ENCODE measurements at places on chromosomes 3 and 15.

DNA sequence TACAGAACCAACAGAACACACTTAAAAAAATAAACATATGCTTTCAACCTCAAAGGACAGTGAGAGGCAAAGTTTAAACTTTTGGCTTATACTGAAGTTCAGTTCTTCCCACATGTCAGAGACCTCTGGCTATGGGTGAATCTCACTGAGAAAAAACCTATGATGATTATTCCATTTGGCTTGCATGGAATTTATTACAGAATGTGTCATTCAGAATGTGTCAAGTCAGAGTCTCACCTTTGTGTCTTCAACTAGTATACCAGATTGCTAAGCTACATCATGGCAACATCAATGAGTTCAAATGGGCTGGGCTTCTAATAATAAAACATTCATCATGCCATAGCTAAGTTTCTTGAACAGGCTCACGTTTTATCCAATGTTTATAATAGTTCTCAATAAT, 987.0 kb downstream of the NTRK3 start:
- no peak for DNase-seq

GRCh38 chr3:64102147-64102546, 78.9 kb upstream of the PSMD6 start:
- DNase-seq = no peak

DNA sequence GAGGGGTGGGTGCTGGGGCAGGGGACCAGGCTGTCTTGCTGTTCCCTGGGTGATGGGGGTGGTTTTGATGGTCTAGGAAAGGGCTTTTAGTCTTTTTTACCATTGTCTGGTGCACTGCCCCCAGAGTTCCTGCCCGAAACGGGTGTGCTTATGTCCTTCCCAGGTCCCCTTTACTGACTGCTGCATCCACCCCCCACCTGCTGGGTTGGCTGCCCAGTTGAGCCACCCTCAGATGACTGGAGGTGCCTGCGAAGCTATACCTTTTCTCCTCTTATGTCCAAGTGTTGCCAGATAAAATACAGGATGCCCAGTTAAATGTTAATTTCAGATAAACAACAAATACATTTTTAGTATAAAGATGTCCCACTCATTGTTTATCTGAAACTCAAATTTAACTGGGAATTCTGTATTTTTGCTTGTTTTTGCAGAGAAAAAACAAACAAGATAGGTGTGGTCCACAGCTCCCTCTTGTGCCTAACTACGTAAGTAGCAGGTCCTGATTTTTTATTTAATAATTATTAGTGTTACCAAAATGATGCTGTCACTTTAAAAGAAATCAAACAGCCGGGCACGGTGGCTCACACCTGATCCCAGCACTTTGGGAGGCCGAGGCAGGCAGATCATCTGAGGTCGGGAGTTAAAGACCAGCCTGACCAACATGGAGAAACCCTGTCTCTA, 6.1 kb upstream of the RPP14 start:
- DNase-seq = no peak

GRCh38 chr3:182794455-182795388, 1.4 kb downstream of the ATP11B start:
- DNase-seq = no peak

DNA sequence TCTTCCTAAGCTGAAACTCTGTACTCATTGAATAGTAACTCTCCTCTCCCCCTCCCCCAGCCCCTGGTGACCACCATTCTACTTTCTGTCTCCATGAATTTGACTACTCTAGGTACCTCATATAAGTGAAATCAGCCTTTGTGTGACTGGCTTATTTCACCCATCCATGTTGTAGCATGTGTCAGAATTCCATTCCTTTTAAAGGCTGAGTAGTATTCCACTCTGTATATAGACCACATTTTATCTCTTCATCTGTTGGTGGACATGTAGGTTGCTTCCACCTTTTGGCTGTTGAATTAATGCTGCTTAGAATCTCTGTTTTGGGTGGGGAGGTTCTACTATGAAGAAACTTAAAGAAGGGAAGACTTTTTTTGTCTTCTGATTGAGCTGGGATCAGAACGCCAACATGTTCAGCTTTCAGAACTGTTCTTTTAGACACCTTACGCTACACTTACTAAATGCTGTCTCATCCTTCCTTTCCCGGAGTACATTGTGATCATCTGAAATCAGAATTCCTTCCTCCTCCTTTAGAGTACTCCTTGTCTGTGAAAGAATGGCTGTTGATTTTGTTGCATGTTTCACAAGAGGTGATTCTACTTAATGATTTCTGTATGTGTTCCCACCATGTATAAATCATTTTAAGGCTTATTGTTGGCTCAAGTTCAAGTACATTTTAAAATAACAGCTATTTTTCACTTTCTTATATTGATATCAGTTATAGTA, 50.3 kb downstream of the MRPS25 start:
- no peak for DNase-seq

DNA sequence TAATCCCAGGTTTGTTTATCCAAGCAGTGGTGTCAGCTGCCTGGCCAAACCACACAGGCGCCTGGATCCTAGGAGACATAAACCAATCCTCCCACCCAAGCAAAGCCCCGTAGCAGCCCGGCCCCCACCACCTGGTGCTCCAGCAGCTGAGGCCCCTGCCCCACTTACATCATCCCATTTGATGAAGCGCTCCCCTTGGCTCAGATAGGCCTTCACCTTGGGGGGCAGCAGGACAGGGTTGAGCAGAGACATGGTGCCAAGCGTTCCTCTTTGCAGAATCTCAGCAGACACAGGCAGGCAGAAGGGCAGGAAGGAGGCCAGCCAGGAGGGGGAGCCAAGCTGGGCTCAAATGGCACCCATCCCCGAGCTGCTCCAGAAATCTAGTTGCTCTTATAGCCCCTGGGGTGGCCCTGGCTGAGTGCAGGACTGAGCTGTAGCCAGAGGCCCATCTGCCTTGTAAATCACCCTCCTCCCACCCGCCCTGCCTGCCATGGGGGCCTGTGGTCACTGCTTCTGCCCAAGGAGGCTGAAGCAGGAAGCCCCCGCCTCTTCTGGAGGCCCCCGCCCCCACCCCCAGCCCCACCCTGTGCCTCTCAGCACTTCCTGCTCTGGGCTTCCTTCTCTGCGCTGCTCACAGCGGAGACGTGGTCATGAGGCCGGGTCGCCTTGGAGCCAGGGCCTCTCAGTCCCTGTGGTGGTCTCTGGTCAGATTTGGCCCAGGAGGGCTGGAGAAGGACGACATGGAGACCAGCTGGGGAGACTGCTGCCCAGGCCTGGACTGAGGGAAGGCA, at the start of gene PLCB2:
PLCB2 (minus strand) TSS at position 515 of the 791 bp plus-strand sequence; CDS start at position 252, 263 bp downstream.
- DNase-seq = peak; percentile 47

GRCh38 chr3:101816215-101817149, 32.8 kb upstream of the NFKBIZ start:
- no peak for DNase-seq

DNA sequence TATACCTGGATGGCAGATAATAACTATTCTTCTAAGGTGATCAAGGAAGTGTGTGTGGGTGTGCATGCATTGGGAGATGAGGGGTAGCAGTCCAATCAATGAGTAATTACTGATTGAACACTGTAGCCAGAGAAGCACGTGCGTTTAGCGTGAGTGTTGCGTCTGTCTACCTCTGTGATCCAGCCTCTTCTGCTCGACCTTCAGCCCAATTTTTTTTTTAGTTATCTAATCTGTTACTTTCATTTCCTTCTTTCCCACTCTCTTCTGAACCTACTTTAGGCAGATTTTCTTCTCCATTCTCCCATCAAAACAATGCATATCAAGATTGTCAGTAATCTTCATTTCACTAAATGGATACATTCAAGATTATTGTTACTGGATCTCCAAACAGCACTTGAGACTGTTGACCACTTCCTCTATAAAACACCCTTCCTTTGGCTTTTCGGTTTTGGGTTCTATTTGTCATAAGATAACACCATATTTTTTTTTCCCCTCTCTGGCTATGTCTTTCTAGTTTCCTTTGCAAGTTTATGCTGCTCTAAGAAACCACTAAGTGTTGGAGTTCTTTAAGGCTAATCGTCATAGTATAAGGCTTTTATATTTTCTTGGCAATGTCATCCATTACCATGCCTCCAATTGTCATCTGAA, 41.0 kb downstream of the MCTP2 start:
- no peak for DNase-seq

DNA sequence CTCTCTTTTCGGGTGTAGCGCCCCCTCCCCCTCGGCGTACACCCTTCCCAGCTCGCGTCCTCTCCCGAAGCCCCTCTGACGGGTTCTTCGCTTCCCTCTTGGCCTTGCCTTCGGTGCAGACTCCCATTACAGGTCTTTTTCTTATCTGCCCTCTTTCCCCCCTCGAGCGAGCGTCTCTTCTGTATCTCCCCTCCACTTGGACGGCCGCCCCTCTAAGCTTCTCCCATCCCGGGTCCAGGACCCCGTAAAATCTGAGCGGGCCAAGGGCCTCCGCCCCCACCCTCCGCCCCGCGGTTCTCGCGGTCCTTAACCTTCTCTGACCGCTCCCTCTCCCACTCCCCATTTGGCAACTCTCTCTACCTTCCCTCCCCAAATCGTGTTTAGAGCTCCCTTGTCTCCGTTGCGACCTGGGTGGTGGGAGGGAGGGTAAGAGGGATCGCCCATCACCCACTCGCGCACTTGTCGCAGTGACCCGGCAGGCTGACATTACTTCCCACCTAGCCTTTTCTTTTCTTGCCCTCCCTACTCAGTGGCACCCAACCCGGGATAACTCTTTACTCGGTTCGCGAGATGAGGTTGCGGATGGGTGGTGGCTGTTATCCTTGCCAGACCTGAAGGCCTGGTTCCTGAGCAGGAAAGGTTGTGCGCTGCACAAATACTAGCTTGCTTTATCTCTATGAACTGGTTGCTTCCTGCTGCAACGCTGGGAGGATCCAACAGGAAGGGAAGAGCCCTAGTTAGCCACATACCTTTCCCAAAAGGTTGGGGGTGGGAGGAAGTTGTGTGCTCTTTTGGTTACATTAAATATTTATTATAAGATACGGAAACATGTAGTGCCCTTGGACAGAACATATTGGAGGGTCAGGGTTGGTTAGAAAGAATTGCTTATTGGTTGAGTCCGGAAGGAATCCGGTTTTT, 922 bp downstream of the RAB11A start:
- no peak for DNase-seq

DNA sequence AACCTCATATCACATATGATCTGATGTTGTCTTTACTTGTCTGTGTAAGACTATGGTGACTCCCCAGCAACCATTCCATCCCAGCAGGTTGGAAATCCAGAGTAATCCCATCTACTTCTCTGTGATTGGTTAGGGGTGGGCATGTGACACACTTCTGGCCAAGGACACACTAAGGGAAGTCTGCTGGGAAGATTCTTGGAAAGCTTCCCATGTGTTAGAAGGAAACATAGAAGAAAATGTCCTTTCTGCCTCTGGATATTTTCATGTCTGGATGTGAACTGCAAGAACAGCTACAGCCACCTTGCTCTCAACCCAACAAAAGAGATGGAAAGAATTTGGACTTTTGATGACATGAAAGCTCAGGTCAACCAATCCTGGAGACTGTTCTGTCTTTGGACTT, 2.6 kb upstream of the UBE2Q2 start:
- DNase-seq = no peak

- no peak for DNase-seq
Measured at GRCh38 chr15:70284438-70285214, 186.9 kb upstream of the TLE3 start.

- DNase-seq = no peak
Measured at GRCh38 chr15:42544853-42545629, 3.6 kb downstream of the LRRC57 start.

DNA sequence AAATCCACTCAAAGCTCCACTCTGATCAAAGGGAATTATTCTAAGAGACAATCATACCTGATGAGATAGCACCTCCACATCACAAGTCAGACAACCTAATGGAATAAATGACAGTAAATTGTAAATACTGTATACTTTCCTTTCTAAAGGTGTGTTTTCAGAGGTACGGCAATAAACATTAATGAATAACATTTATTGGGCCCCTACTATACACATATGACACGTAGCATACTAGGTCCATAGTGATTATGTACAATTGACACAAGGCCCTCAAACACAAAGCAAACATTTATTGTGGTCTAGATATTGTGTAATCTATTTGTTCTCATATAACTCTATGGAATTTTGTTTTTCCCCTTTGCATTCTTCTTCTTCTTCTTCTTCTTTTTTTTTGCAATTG, 429.8 kb downstream of the FOXP1 start:
- DNase-seq = no peak

- DNase-seq = no peak
Measured at GRCh38 chr15:63864186-63864585, 30.4 kb upstream of the HERC1 start.

DNA sequence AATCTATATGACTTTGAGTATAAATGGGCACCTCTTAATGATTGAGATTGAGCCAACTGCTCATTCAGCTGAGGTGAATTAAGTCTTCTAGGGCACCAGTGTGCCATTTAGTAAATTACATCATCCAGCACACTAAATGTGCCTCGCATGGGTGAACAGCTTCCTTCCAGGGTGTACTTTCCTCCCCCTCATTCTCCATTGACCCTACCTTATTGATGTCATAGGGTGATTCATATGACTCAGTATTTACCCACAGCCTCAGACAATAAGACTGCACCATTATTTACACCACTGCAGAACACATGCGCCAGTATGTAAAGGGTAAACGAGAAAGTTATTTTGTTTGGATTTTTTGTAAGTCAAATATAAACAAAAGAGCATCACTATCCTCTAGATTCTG, 185.2 kb upstream of the ARL6 start:
- DNase-seq = no peak

DNA sequence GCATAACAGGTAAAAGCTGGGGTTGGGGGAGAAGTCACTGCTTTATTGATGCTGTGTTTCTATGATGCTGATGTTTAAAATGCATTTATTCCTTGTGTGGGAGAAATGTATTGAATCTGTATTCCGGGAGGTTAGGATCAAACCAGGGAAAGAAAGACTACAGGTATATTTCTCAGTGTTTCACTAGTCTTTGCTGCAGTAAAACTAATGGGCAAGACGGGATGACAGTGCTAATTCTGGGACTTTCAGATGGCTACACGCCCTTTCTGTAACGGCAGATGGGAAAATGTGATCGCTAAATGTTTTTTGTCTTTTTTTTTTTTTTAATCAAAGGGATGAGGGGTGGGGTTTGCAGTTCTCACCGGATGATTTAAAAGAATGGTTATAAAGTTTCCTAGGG, 393 bp downstream of the CNTN6 start:
- no peak for DNase-seq
